Stimulated activated CD8-positive, alpha-beta memory T cell treated with anti-CD3 and anti-CD28 coated beads, Interleukin-15, amount 100 ng/mL, for 48 hours (primary cell): ENCODE measurements at places on chromosomes 11 and 22.

DNA sequence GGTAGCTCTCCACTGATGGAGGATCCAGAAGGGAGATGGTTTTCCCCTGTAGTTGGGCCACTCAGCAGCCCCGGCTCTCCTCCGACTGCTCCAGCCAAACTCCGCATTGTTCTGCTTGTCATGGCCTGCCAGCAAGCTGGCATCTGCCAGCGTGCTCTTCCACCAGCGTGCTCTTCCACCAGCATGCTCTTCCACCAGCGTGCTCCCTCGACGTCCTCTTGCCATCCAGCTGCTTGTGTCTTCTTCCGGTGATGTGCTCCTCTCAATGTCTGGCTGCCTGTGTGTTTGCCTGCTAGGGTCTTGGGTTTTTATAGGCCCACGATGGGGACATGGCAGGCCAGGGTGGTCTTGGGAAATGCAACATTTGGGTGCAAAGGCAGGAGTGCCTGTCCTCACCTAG is 43.5 kb upstream of the GNAZ start:
- DNase-seq = no peak

DNA sequence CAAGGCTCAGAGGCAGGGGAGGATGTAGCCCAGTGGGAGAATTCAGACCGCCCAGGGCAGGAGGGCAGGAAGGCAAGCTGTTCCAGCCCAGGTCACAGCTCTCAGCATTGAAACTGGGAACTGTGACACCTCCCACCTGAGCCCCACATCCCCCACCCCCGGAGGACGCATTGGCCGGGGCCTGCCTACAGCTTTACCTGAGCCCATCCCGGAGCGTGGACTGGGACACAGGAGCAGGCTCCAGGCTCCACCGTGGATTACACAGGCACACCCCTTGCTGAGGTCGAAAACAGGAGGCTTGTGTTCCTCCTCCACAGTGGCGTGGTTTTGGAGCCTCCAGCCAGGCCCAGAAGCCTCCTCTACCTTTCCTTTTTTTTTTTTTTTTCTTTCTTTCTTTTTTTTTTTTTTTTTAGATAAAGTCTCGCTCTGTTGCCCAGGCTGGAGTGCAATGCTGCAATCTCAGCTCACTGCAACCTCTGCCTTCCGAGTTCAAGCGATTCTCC is 9.1 kb upstream of the PGA3 start:
- no peak for DNase-seq

DNA sequence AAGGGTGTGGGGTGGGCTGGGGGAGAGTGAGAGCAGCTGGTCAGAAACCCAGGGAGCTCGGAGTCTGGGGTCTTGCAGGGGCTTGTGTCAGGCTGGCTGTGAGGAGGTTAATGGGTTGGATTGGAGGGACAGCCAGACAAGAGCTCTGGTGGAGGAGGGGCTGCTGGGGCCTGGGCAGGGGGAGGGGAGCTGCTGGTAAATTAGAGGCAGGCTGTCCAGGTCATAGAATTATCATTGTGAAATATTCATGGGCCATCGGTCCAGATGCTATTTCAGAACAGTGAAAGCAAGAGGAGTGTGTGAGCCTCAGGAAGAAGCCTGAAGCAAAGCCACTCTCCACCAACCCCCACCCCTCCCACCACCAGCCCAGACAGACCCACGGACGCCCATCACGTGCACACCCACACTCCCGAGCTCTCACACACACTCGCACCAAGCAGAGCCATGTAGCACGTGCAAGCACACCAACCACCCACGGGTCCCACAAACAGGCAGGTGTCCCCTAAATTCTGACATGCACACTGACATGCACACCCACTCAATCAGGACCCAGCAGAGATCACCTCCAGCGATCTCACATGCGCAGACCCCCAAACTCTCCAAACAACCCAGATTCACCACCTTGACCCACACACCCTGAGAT is 18.8 kb downstream of the RTN4RL2 start:
- DNase-seq = no peak

DNA sequence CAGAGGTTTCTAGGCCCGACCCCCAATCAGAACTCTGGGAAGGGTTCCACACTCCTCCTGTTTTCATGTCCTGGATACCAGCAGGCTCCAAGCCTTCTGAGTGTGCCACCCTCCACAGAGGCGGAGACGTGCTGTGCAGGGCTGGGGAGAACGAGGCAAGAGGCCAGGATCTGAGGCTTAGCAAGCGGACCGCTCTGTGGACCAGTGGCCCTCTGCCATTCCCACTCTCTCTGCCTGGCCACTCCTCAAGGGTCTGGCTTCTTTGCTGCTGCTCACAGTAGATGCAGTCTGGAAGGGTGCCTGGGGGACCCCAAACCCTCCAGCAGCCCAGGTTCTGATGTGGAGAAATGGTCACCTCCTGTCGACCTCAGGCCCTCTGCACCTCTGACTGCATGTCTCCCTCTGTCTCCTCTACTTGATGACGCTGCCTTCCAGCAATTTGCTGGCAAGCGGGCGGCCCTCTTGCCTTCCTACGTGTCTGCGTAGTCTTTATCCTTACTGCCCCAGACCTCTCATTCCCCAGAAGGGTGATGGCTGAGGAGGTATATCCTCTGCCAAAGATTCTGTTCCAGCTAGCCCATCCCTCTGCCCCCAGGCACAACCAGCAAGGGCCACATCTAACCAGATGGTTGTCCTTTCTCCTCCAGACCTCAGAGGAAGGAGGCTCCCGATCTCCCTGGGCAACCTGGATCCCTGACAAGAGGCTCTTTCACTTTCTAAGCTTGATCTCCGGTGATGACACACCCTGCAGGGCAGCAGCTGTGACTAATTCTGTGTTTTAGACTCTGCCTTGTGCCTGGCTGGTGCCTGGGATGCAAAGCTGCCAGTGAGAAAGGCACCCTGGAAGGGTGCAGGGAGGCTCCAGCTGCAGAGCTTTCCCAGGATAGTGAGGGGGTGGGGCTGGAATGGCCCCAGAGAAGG is 87.3 kb downstream of the NAT10 start:
- DNase-seq = no peak

- DNase-seq = no peak
Measured at GRCh38 chr11:18534245-18534644, 7.5 kb upstream of the TSG101 start.

- DNase-seq = no peak
Measured at GRCh38 chr11:858762-859339, 16.2 kb downstream of the TSPAN4 start.

- no peak for DNase-seq
Measured at GRCh38 chr11:125410091-125410490, 86.0 kb downstream of the FEZ1 start.

GRCh38 chr22:32199341-32199740 is 5.5 kb downstream of the RFPL2 start:
- DNase-seq = no peak

GRCh38 chr22:23380911-23381310 is 199.2 kb downstream of the IGLL1 start:
- DNase-seq = no peak
